Stimulated activated CD8-positive, alpha-beta memory T cell treated with anti-CD3 and anti-CD28 coated beads, Interleukin-4, amount 100 ng/mL, for 1 hour (primary cell): ENCODE measurements at places on chromosomes 2 and 18.

- DNase-seq, result no peak
Measured at GRCh38 chr2:86747711-86748639, 27.9 kb downstream of the RMND5A start.

DNA sequence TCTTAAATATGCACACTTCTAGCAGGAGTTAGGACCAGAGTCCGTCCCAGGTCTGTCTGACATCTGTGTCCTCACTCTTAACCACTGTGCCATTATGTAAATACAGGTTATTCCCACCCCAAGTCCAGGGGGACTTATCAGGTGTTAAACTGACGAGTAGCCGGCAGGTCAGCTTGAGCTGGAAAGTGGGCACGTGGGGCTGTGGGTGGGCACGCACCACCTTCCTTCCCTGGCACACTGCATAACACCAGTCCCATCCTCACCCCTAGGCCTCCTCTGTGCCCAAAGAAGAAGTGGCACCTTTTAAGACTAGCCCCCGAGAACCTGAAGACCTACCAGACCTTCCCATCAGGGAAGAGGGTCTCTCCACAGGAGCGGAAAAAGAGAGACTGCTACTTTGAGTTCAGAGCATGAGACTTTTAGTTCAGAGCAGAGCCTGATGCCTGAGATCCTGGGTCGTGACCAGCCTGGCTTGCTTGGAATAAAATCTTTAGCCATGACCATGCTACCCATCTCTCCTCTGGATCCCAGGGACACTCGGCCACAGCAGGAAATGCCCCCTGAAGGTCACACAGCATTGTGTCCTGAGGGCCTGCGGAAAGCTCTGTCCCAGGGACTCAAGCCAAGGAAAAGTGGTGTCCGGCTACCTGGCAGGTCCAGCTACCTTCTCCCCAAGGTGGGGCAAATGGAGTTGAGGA lies 62.0 kb downstream of the CIB4 start:
- DNase-seq, result no peak

DNA sequence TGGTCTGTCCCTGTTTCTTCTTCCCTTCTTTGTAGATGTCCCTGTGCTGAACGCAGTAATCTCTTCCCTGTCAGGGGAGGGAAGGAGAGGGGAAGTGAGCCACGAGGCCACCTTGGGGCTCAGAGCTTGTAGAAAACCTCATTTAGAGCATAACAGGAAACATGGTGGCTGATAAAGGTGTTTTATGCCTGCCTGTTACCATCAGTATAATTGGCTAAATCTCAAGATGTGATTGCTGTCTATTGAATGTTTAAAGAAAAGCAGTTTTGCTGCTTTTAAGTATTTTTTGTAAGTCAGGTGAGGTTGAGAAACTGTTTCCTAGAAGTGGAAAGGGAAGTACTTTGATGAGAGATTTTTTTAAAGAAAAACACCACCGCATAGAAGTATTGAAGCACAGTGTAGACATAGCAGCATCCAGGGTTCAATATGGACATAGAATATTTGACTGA lies 59.7 kb upstream of the PDK1 start:
- DNase-seq, result no peak

DNA sequence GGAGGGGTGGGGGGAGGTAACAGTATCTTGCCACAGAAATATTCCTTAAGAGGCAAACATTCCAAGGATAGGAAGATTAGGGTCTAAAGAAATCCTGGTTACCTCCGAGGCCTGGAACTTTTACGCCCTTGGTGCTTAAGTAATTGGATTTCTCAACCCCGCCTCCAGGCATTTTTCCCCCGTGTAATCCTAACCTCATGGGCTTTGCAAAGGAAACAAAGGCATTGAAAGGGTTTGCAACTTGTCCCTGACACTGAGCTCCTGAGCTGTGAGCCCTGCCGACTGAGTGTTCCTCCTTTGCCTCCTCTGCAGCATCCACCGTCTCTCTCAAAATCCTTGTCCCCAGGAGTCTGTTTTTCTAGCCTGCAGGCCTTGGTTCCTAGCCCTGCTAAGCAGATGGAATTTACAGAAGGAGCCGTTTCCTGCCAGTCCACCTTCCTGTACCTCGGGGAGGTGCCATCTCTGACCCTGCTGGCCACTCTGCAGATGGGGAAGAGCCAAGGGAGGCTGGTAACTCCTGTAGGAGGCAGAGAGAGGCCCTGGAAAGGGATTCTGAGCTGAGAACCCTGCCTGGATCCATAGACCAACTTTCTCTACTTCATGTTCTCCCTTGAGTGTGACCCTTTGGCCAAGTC lies 24.2 kb downstream of the TET3 start:
- DNase-seq, result no peak

DNA sequence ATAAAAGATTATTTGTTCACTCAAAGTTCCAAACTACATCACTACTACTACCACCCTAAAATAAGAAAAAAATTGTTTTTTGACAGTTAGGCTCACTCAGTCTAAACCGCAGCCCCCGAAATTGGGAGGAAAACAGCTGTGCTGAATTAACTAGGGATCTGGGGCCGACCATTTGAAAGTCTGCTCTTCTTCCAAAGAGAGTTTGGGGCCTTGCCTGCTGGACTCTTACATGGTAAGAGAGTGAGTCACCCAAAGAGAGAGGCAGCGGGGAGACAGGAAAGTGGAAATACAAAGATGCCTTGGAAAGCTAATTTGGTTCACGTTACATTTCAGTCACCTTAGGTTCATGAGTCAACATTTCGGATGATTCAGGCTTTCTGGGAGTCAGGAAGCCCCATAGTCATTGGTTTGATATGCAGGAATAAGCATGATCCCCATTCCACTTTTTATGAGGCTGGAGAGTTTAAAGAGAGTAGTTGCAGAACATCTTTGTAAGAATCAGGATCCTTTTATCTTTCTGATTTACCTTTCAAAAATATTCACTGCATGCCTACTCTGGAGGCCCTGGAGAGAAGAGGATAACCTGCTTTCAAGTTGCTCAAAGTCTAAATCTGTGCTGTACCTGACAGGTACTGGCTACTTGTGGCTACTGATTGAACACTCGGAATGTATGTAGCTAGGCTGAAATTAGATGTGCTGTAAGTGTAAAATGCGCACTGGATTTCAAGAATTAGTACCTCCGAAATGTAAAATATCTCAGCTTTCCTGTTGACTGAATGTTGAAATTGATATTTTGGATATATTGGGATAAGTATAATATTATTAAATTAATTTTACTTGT lies 995 bp upstream of the RTN4 start:
- peak; percentile 8 for DNase-seq

DNA sequence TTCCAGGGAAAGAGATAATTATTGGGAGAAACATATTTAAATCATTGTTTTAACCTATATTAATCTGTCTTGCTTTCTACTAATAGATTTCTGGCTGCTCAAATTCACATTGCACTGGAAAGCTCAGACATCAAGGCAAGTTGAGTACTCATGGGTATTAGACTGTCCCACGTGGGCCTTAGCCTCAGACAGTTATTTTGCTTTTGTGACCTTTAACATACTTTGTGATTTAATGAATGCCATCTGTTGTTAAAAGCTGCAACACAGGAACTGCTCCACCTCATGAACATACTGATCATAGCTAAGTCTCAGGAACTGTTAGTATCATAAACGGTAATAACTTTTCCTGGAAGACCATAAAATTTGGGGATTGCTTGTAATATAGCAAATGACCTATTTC lies 2.7 kb upstream of the LCT start:
- no peak for DNase-seq

DNA sequence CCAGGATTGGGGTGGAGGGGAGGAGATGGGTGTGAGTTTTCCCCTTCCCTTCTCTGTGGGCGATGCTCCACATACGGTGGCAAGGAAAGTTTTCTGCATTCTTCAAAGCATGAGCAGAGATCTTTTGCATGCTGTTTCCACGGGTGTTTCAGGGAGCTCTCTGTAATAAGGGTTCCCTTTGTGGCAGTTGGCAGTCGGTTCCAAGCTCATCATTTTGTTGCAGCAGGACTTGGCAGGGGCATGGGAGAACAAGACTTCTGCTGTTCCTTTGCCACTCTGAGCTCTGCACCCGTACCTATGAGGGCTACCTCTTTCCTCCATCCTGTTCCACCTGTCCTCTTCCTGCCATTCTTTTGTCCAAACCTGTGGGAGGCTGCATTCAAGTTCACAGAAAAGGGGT lies 71.3 kb upstream of the SPRED2 start:
- no peak for DNase-seq

DNA sequence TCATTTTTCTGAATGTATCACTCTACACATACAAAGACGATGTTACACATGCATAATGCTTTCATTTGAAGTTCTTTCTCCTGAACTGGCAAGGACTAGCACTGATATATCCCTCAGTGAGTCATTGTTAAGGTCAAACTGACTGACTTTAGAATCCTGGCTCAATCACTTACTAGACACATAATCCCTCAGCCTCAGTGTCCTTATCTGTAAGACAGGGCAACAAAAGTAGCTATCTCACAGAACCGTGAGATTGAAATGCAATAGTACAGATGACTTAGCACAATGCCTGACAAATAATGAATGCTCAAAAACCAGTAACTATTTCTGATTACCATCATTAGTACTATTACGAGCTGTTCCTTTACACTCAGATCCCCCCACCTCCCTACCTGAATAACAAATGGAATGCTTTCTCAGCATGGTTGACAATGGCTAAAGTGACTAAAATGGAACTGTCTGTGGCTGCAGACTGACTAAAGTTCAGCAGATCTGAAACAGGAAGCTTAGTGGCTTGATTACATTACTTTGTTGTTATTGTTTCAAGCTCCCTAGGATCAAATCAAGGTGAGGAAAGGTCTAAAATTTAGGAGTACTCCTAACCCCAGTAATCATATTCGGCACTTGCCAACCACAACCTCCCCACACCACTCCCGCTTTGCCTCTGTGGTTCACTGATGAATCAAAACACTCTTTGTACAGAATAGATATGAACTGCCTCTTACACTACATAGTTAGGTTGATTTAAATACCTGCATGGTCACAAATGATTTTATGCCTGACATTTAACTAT lies 35.8 kb upstream of the CACNB4 start:
- DNase-seq, result no peak

- DNase-seq, result no peak
Measured at GRCh38 chr2:81901017-81901416, 1596.5 kb upstream of the LRRTM1 start.

- no peak for DNase-seq
Measured at GRCh38 chr2:134310107-134311079, 56.5 kb downstream of the MGAT5 start.

- no peak for DNase-seq
Measured at GRCh38 chr2:218028562-218029348, 26.0 kb upstream of the TNS1 start.

- DNase-seq, result no peak
Measured at GRCh38 chr18:70822691-70823090, 533.8 kb downstream of the SOCS6 start.

DNA sequence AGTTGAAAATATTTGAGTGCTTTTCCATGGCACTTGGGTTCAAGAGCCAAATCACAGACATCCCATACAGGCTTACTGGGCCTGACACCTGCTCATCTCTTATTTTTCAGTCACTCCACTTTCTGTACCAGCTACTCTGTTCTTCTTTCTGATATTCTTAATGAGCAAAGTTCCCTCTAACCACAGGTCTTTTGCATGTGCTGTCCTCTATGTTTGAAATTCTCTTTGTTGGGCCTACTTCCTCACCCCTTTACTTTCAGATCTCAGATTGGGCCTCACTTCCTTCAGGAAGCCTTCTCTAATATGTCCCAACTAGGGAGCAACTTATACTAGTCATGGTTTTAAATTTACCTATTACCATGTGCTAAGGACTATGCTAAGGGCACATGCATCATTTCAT lies 81.8 kb upstream of the RBMS1 start:
- no peak for DNase-seq

GRCh38 chr2:165691615-165692014 lies 102.4 kb downstream of the GALNT3 start:
- no peak for DNase-seq

- no peak for DNase-seq
Measured at GRCh38 chr2:12819721-12820120, 103.0 kb downstream of the TRIB2 start.

DNA sequence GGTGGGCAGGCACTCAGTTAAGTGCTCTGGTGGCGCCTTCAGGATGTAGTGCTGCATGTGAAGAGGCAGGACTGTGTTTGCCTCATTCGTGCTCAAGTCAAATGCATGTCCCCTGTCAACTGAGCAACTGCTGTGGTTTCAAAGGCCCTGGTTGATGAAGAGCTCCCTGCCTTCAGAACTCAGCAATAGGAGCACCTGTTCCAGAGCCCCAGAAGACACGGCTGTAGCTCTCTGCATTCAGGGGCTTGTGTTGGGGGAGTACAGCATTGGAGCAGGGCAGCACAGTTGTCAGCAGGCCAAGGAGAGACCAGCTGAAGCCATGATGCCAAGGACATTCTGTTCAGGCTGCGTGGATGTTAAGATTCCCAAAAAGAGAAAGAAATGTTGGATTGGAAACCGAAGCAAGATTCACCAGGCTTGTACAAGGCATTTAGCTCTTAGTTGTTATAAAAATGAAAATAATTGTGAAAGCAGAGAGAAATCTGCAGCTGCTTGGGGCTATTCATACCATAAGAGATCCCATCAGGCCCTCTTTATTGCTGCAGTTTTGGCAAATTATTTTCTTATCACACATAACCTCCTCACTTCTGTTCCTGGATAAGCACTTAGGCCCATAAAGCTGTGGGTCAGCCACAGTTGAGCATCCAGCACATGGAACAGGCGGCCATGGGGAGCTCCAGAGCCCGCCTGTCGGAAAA lies 252.4 kb upstream of the ZNF521 start:
- no peak for DNase-seq

- DNase-seq, result no peak
Measured at GRCh38 chr18:32435631-32436500, 34.8 kb downstream of the GAREM1 start.

DNA sequence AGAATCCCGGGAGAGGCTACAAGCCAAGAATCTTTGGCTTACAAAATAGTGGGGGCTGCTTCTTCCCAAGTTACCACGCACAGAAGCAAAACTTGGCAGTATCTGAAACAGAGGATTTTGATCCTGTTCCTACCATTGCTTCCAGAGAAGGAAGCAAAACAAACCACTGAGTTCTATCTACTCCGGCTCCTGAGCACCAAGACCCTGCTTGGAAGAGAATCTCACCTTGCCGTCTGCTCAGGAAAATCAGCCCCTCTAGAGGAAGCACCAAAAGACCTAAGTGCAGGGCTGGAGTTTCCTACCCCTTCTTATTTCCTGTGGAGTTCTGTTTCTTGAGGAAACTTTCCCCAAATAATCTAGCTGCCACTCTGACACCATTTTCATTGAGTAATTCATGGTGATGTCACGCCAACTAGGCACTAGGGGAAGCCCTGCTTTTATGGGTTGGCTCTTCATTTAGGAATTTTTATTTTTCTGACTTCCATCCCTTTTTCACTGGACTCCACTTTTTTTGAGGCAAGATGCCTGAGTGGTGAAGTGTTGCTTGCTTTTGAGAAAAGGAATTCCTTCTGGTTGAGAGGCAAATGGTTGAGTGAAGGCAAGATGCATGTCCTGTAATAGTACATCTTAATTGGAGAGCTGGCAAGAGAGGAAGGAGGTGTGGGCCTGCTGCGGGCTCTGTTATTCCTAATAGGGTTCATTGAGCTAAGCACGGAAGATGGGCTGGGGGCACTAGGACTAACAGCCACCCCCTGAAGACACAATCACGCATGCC lies 36.8 kb upstream of the EML4 start:
- DNase-seq, result no peak

- DNase-seq, result no peak
Measured at GRCh38 chr18:21115519-21116411, 4.2 kb upstream of the ROCK1 start.
